ENCODE measurements at places on chromosomes 2 and 18. TPM values are rescaled to one million over a fixed set of nuclear protein-coding genes. Genes with fewer than 3 reads are reported as not detected.

- no peak for DNase-seq
These were observed 73.9 kb upstream of the XIRP2 start for GRCh38 chr2:166814335-166814734.

DNA sequence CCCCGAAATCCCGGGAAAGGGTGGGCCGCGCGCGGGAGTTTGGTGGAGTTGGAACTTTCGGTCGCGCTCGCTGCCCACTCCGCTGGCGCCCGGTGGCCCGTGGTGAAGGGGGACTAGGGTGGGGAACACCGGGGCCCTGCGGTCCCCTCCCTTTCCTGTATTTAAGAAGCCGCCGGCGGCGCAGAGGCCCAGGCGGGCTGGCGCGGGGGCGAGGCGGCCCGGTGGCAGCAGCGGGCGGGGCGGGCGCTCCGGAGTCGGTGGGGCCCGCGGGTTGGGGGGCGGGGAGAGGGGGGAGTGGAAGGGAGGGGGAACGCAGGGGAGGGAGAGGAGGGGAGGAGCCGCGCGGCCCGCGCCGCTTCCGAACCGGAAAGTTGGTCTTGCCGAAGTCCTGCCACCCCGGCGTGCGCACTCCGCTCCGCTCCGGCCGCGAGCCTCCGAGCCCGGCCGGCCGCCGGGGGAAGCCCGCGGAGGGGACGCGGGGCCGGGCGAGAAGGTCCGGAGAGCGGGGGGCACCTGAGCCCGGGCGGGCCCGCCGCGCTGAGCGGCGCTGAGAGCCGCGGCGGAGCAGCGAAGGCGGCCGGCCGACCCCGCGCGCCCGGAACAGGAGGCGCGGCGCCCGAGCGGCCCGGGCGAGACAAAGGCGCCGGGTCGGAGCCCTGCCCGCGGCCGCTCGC is 425 bp upstream of the SALL3 start:
- DNase-seq = no peak

GRCh38 chr2:70920367-70920715 is 15.4 kb upstream of the ATP6V1B1 start:
- no peak for DNase-seq

GRCh38 chr18:79048245-79048632 is 21.0 kb upstream of the ATP9B start:
- no peak for DNase-seq

GRCh38 chr2:66186537-66186936 is 248.4 kb upstream of the MEIS1 start:
- DNase-seq = no peak

DNA sequence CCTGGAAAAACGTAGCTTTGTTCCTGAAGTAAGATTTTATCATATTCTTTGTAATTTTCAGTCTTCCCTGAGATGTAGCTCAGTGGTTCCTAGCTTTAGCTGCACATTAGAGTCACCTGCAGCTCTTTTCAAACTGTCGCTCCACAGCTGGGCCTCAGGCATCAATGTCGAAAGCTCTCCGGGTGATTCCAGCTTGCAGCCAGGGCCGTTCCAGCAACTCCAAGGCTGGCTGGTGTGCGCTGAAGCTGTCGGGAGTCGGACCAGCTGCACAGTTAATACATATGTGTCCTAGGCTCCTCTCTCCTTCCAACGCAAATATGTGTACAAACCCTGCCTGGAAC is 609 bp upstream of the ZNF2 start:
- no peak for DNase-seq

GRCh38 chr2:47222826-47223554 is 67.9 kb upstream of the STPG4 start:
- no peak for DNase-seq

DNA sequence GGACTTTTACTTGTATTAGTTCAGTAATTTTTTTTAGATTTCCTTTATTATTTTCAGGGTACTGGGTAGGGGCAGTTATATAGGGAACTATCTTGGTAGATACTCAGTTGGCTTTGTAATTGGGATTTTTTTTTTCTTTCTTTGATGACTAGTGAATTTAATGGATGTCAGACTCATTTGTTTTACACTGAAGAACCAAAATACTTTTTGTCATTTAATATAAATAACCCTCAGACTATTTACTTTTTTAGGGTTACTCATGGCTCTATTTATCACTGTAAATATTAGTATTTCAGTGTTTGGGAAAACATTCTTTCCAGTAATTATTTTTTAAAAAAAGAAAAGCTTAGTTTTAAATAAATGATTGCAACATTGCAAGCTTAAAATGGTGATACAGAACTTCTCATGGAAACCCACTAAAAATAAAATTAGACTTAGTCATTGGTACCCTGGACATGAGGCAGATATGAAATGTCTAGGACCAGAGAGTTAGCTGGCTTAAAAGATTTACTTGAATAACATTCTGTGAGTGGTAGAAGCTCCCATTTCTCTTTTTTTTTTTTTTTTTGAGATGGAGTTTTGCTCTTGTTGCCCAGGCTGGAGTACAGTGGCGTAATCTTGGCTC is 74.4 kb upstream of the CYP20A1 start:
- DNase-seq = no peak

DNA sequence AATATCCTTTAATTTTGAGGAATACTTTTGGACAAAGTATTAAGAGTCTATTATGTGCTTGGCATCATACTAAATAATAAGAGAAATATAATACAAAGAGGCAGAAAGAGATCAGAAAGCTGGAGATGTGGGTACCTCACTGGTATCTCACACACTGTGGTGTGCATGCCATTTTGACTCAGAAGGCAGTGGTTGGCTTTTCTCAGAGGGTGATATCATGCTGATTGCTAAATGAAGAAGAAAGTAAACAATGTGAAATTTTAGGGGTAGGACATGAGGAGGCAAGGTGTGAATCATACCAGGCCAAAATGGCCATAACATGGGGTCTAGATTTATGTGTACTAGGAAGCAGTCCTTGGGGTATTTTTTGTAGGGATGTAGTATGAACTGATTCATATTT is 16.6 kb upstream of the SPOPL start:
- DNase-seq = no peak

DNA sequence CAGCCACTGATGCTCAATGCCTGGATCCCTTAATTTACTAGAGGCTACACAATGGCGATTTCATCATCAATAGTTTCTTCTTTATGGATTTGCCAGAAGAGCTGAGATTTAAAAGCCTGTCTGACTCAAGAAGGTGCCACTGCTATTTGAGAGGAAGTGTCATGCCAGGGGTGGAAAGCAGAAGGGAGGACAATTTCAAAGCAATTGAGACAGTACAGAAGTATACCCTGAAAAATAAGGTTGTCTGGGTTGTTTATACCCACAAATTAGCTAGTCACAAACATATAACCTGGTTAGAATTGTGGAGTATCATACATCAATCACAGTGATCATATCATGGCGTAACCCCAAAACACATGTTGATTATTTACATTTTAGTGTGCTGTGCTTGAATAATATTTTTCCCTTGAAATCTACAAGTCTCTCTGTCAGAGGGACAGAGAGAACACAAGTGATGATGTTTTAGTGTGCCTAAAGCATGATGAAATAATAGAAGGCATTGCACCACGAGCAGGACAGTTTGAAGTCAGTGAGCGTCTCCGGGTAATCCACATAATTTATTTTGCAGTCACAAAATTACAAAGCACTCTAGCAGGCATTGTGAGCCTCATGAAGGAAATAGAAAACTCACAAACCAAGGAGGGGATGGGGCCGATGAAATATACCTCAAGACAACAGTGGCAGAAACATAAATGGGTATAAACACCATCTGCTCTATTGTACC is 312.2 kb upstream of the SPRED2 start:
- DNase-seq = no peak

DNA sequence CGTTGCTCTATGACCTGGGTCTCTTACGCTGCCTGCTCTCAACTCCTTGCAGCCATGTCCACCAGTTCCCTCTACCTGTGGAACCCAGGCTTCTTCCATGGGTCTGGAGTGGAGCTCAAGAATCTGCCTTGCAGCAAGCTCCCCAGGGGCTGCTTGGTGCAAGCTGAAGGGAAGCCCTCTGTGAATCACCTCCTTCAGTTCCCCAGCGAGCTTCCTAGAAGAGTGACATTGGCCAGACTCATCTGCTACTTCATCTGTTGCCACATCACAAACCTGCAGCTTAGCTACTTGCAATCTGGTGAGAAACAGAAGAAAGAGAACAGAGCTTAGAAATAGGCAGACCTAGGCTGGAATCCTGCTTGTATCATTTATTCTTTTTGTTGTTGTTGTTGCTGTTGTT is 9.8 kb upstream of the EFR3B start:
- no peak for DNase-seq

GRCh38 chr2:65353927-65354326 is 78.5 kb downstream of the SPRED2 start:
- DNase-seq = no peak

DNA sequence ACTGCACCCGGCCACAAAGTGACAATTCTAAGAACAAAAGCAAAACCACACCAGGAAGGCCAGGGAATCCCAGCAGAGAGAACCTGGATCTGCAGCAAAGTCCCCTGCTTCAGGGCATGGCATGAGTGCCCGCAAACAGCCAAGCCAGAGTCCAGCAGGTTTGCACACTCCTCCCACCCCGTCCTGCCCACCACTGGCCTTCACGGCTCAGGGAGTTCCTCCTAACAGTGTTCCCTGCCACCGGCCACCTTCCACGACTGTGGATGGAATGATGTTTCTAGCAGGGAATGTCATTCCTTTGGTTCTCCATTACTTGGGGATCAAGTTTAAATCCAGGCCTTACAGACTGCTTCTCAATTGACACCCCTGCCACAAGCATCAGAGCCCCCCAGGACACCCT is 42.0 kb upstream of the B3GNT7 start:
- no peak for DNase-seq

DNA sequence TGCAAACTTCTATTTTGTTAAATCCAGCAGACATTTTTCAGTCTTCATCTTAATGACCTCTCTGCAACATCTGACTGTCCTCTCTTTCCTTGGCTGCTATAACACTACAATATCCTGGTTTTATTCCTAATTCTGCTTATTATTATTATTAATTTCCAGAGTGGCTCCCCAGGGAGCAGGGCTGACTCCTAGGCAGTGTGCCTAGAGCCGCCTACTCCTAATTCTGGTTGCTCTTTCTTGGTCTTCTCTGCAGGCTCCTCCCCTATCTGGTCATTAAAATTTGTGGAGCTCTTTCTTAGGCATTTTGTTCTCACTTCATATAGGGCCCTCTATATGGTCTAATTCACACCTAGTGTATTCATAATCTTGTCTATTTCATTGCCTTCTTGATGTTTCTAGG is 10.8 kb downstream of the LOXL3 start:
- DNase-seq = no peak

Gene MC5R
- total RNA-seq = not detected

Gene FANCL
- 19.5 TPM for total RNA-seq

Gene PRADC1
- total RNA-seq = 34.6 TPM

Gene RFTN2
- total RNA-seq = 2.0 TPM

Gene LYPD1
- total RNA-seq = not detected

Gene DSC2
- 222 TPM for total RNA-seq

Gene ANKRD36
- 26.4 TPM for total RNA-seq

Gene CRYGB
- not detected for total RNA-seq

Measured in mucosa of descending colon (tissue), 3 donors.